ENCODE measurements at places on chromosomes 11 and 22. TPM values are rescaled to one million over a fixed set of nuclear protein-coding genes. Genes with fewer than 3 reads are reported as not detected.

C11orf65 gene
- 0.94 TPM for total RNA-seq

OR6M1 gene
- total RNA-seq = not detected

NLRP10 gene
- not detected for total RNA-seq

SART1 gene
- 31.2 TPM for total RNA-seq

CD59 gene
- total RNA-seq = 633 TPM

KCTD21 gene
- total RNA-seq = 6.8 TPM

IL18BP gene
- total RNA-seq = 7.3 TPM

SNX32 gene
- not detected for total RNA-seq

ARHGAP8 gene
- 0.89 TPM for total RNA-seq

RIMBP3C gene
- 0.21 TPM for total RNA-seq

SLC22A8 gene
- not detected for total RNA-seq

C11orf42 gene
- total RNA-seq = not detected

PLA2G6 gene
- total RNA-seq = 21.1 TPM

GAB4 gene
- total RNA-seq = not detected

TREH gene
- total RNA-seq = not detected

OR52N4 gene
- total RNA-seq = not detected

OR51G2 gene
- not detected for total RNA-seq

FXYD6 gene
- 31.2 TPM for total RNA-seq

PARVA gene
- 66.5 TPM for total RNA-seq

B3GAT1 gene
- 0.35 TPM for total RNA-seq

LIMK2 gene
- 10.2 TPM for total RNA-seq

SLC5A1 gene
- 81.5 TPM for total RNA-seq

PIWIL4 gene
- 1.0 TPM for total RNA-seq

PGA4 gene
- 3.0 TPM for total RNA-seq

TMPRSS4 gene
- total RNA-seq = not detected

KRTAP5-8 gene
- not detected for total RNA-seq

HBG1 gene
- total RNA-seq = not detected

MPZL2 gene
- total RNA-seq = 47.8 TPM

HTR3B gene
- total RNA-seq = not detected

CECR2 gene
- 5.6 TPM for total RNA-seq

CABP4 gene
- total RNA-seq = 1.2 TPM

KCNK7 gene
- 0.53 TPM for total RNA-seq
